ENCODE measurements at places on chromosomes 4 and X. TPM values are rescaled to one million over a fixed set of nuclear protein-coding genes. Genes with fewer than 3 reads are reported as not detected.

Gene TKTL2
- not detected for polyA plus RNA-seq

Gene PPP2R2C
- 0.09 TPM for polyA plus RNA-seq

Gene CT45A10
- not detected for polyA plus RNA-seq

Gene MAGEA2
- not detected for polyA plus RNA-seq

Gene UNC5C
- polyA plus RNA-seq, result 2.6 TPM

Gene ACE2
- polyA plus RNA-seq, result 3.7 TPM

Gene UGT2B17
- polyA plus RNA-seq, result not detected

Gene RS1
- not detected for polyA plus RNA-seq

Gene SYNPO2
- 27.8 TPM for polyA plus RNA-seq

Gene TRPC5OS
- not detected for polyA plus RNA-seq

Gene ADAMTS3
- polyA plus RNA-seq, result 0.79 TPM

Gene UGT8
- 2.9 TPM for polyA plus RNA-seq

Gene ZDHHC15
- polyA plus RNA-seq, result 0.36 TPM

Gene ZBTB49
- polyA plus RNA-seq, result 1.4 TPM

Gene STOX2
- 2.4 TPM for polyA plus RNA-seq

Gene ELF4
- polyA plus RNA-seq, result 10.0 TPM

Gene MAGEE2
- 0.34 TPM for polyA plus RNA-seq

Gene CXCL5
- 0.34 TPM for polyA plus RNA-seq

Gene SLC49A3
- 6.5 TPM for polyA plus RNA-seq

All from adipose tissue (tissue), 3 donors.